IMR-90 (cell line): ENCODE measurements at places on chromosomes 1 and 21. TPM values are rescaled to one million over a fixed set of nuclear protein-coding genes. Genes with fewer than 3 reads are reported as not detected.

DNA sequence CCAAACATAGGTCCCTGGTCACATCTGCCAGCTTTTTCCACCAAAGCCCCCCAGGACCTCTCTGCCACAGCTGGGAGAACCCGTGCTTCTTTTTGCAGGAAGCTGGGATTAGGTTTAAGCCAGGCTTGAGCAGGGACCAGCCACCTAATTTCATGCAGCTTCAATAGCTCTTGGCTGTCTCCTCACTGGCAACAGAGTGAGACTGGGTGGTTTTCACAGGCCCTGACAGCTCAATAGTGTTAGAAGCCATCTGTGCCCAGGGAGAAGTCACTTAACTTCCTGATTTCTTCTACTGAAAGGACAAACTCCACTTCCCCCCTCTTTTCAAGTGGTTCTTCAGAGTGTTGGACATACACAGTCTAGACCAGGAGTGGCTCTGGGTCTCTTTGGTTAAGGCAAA lies 20.4 kb upstream of the SRSF4 start:
- DNase-seq = no peak

GRCh38 chr1:12161662-12162458 lies 4.9 kb upstream of the TNFRSF1B start:
- DNase-seq = peak; percentile 94

Gene FCRL4
- not detected in 2 replicates for polyA plus RNA-seq

DNA sequence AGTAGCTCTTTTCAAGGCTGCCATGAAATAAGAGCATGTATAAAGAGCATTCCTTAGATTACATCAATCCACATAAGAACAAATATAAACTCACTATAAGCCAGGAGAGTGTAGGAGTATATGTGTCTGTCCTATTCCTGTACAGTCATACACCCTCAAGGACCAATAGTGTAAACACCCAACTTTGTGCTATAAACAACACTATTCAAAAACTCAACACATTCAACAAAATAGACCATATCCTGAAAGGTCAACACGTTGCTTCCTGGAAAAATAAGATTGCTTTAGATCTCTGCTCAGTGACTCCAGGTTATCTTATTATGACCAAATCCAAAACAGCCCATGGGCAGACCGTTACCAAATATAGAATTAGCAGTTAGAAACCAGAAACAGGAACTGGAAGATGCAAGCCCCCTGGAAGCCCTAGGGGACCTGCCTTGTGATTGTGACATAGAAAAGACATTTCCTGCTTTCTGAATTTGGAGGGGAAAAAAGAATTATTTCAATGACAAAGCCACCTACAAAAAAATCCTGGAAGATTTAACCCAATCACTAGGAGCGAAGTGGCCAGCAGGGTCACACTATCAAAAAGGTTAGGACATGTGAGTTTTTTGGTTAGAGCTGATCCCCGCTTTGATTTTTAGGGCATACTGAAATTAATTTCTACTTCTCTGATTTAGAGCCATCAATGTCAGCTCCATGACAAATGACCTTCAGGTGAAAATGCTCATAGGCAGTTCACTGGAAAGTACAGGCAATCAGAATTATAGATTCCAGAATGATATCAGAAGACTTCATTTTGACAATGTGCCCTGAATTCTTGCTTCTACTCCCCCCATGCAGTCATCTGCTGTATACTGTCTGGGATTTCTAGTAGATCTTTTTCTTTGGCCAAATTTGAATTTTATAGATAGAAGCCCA lies 59.9 kb downstream of the LRRC8C start:
- DNase-seq = peak; percentile 79

- peak; percentile 83 for DNase-seq
These were observed at the start of gene CITED4 for GRCh38 chr1:40862008-40862863. TSS of gene CITED4 (minus strand) at chr1:40862363. CDS start at chr1:40862127, 236 bp downstream.

- DNase-seq = no peak
These were observed 69.3 kb upstream of the ANGPTL3 start for GRCh38 chr1:62528015-62528414.

- DNase-seq = no peak
These were observed 1.3 kb downstream of the CDK18 start for GRCh38 chr1:205505791-205506190.

GRCh38 chr1:27816921-27817630 lies 13.5 kb upstream of the PPP1R8 start:
- peak; percentile 66 for DNase-seq

GRCh38 chr1:7422561-7422960 lies 348.5 kb upstream of the VAMP3 start:
- DNase-seq = no peak

- DNase-seq = no peak
These were observed 37.5 kb upstream of the PRDM2 start for GRCh38 chr1:13662493-13662892.

- no peak for DNase-seq
These were observed 126.1 kb downstream of the TRABD2B start for GRCh38 chr1:47870946-47871676.

Gene CFAP410
- 10.3 and 12.4 TPM in 2 replicates for polyA plus RNA-seq

DNA sequence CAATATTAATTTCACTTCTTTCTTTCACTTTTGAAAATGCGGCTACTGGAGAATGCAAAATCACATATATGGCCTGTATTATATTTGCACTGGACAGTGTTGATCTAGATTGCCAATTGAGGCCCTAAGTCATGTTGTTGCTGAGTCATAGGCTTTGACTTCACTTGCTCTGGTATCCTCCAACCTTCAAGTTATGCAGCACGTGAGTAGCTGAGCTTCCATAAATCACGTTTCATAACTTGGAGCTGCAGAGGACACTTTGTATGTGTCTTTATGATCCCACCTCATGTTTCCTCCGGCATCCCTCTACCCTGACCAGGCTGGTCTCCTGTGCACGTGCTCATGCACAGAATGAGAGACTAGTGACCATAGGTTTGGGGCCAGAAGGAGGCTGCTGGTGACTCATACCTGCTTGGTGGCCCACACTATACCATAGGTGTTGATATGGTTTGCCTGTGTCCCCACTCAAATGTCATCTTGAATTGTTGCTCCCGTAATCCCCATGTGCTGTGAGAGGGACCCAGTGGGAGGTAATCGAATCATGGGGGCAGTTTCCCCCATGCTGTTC lies 103.0 kb upstream of the TSPAN2 start:
- DNase-seq = peak; percentile 36

DNA sequence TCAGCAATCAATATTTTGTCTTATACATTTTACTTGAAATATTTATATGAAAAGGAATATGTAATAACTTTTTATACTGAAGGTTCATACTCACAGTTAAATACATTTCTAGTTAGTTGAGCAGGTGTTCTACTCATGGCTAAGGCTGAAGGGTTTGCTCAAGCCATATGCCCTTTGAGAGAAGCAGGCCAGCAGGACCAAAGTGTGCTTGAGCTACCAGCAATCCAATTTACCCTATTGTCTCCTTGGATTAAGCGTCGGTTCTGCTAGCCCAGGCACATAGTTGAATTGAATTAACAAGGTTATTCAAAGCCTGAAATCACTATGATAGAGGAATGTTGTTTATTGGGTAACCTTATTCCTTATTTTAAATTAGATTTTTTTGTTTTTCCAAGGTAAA lies 151.5 kb upstream of the BACE2 start:
- DNase-seq = no peak

Gene CLCA4
- not detected in 2 replicates for polyA plus RNA-seq

DNA sequence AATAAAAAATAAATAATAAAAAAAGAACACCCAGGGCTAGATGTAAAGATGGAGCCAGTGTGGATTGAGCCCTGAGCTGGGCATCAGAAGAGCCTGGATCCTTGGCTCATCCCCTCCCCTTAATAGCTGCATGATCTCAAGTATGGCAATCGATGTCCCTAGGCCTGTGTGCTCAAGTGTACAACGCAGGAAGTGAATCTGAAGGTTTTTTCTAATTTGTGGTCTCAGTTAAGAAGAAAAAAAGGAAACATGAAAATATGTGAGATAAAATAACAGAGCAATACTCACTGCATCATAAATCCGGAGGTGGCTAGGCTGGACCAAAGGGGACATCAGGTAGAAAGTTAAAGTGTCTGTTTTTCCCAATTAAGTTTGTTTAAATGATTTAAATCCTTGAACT lies 47.3 kb upstream of the SLC44A3 start:
- no peak for DNase-seq

GRCh38 chr1:206482611-206483010 lies 12.3 kb downstream of the IKBKE start:
- DNase-seq = no peak

GRCh38 chr1:72942008-72942407 lies 659.7 kb upstream of the NEGR1 start:
- DNase-seq = no peak

DNA sequence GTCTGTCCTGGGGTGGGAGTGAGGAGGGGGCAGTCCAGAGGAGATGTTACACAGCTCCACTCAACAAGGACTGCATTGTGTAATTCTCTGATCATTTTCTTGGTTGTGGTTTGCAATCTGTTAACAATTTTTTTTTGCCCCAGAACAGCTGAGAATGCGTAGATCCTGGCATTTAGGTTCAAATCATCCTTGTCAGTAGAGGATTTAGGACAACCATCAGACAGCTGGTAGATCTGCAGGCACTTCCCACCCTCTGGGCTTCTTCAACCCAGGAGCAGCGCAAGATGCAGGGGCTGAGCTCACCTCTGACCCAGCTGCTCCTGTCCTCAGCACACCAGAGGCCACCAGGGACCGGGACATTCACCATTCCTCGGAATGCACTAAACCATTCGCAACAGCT lies 13.5 kb downstream of the BCAR3 start:
- no peak for DNase-seq

- DNase-seq = no peak
These were observed 289.5 kb downstream of the RRAGC start for GRCh38 chr1:38569932-38570656.

GRCh38 chr1:55046871-55047270 lies 7.5 kb downstream of the PCSK9 start:
- no peak for DNase-seq

- no peak for DNase-seq
These were observed 6.2 kb downstream of the TMEM35B start for GRCh38 chr1:34978921-34979320.

DNA sequence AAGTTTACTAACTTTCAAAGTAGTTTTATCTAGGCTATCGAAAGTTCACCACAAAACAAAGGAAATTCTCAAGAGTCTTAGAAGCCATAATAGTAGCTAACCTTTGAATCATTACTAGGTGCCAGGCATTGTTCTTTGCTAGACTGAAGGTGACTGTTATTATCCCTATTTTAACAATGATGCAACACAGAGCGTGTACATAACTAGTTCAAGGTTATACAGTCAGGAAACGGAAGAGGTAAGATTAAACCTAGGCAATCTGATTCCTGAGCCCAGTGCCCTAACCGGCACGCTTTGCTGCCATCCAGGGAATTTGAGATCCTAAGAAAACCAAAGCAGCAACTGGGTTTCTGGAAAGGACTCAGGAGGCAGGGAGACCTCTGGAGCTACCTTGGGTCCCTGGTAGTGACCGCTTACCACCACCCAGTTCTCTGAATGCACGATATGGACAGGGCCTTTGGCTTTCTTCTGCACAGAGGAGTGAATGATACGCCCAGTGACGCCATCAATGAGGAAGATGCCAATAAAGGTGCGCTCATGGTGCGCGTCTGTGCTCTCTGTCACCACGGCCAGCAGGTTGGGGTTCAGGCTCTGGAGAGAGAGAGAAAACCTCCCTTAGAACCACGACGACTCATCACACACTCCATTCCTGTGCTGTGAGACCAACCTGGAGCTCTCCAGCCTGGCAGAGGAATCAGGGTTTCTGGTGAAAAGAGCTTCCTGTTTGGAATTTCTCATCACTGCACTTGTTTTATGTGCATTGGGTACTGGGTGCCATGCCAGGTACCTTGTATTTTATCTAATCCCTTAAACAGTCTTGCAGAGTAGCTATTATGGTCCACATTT lies 13.1 kb upstream of the UBR4 start:
- DNase-seq = peak; percentile 71

- peak; percentile 58 for DNase-seq
These were observed 44.3 kb downstream of the CD34 start for GRCh38 chr1:207866471-207867135.

DNA sequence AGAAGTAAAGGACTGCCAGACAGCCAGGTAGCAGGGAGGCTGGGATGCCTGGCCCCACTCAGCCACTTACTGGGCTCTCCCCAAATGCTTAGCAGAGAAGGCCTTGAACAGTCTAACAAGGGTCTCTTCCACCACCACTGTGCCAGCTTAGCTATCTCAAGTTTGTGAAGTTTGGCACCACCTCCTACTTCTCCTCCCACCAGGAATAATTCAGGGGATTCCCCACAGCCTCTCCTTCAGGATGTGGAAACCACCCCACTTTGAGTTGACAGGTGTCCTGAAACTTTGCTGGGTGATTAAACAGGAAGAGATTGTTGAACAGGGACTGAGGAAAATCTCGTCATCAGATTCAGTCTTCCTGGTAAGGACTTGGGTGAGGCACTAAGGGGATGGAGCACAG lies 59.4 kb upstream of the ATP1B1 start:
- no peak for DNase-seq

DNA sequence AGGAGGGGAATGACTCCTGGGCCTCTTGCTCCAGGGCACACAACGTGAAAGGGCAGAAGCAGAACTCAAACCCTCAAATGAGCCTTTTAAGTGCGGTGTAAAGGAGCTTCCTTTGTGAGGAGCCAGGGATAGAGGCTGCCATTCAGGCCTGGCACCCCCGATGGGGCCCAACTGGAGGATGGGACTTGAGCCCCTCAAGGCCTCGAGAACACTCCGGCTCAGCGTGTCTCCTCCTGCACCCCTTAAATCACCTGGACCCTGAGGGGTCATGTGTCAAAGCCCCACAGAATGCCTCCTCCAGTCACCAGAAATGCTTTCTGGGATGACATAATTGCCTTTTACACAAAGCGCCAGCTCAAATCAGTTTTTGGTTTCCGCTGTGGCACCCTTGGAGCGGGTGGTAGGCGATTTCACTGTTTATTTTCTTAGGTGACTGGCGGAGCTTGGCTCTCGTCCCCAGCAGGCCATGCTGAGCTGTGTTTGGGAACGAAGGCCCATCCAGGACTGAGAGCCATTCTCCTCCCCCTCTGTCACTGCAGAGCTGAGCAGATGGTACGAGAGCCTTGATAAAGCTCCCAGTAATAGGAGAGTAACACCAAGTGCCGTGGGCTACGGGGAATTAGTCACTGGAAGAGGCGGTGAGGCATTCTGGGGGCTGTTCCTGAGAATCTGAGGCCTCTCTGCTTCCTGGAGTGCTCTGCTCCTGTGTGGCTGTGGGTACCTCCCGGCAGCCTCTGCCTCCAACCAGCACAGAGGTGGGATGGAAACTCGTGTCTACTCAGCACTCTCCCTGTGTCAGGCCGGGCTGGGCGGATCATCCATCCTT lies 163.0 kb downstream of the GRIK3 start:
- DNase-seq = peak; percentile 6

Gene GPA33
- polyA plus RNA-seq = not detected in 2 replicates

DNA sequence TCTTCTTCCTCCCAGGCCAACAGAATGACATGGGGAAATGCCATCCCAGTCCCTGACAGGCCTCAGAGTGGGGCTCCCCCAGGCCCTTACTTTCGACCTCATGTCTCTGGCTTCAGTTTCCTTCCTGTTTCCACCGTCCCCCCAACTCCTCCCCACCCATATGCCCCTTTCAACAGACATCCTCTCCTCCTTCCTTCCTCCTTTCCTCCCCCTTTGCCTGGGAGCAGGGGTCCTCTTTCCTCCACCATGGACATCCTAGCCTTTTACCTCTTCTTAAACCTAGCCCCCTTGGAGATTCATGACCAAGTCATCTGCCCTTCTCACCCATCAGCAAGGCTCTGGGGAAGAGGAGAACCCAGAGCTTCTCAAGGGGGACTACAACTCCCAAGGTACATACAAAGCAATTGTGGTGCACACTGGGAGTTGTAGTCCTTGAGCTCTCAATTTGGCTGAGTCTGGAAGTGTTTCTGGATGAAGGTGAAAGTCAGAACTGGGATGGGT lies 4.0 kb downstream of the ZBTB7B start:
- DNase-seq = no peak

Gene NIPAL3
- polyA plus RNA-seq = 49.0 and 55.0 TPM in 2 replicates

- no peak for DNase-seq
These were observed 30.7 kb downstream of the VCAM1 start for GRCh38 chr1:100750005-100750885.
